Stimulated activated CD8-positive, alpha-beta memory T cell treated with anti-CD3 and anti-CD28 coated beads, Interleukin-12 subunit alpha, Interleukin-12 subunit beta, amount 100 ng/mL, for 1 hour (primary cell): ENCODE measurements at places on chromosomes 6 and 20.

- DNase-seq: no peak
These were observed 50.5 kb upstream of the THEMIS start for GRCh38 chr6:127951172-127951917.

- DNase-seq: no peak
These were observed 24.0 kb downstream of the MAPK13 start for GRCh38 chr6:36154286-36154685.

DNA sequence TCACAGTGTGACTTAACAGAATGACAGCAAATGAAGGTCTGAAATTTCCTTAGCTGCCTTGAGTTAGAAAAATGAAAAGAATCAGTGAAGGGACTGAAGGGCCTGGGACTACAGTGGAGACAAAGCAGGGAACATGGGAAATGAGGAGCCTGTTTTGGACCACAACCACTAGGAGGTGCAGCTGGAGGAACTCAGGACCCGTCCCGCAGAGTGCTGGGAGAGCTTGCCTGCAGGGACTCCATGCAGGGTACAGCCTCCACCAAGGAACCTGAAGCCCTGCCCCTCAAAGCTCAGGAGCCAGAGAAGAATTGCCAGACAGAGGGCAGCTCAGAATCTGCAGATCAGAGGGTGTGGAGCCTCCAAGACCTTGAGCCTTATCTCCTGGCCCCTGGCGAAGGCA, 50.7 kb downstream of the LRFN2 start:
- no peak for DNase-seq

GRCh38 chr6:169038691-169039090, 215.0 kb downstream of the THBS2 start:
- no peak for DNase-seq

DNA sequence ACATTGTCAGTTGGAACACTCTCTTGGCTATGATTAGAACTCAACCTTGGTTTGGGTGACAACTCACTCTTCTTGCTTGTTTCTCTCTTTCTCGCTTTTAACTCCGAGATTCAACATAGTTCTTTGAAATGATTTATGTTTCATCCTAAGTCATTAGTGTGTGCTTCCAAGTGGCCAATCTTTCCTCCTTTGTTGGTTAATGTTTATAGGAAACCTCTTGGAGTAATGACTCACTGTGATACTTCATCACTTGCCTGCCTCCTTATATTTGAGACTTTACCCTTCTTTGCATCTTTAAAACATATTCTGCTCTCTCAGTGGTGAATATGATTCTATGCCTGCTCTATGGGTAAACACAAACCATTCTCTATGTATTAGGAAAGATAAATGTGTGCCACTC, 279.7 kb upstream of the FLRT3 start:
- DNase-seq: no peak
